Adipose tissue (tissue), 3 donors: ENCODE measurements at places on chromosomes 13 and 19. TPM values are rescaled to one million over a fixed set of nuclear protein-coding genes. Genes with fewer than 3 reads are reported as not detected.

The TJP3 gene
- polyA plus RNA-seq: 0.45 TPM

The ATG4D gene
- polyA plus RNA-seq: 12.0 TPM

The OR10H1 gene
- not detected for polyA plus RNA-seq

The TUBA3C gene
- not detected for polyA plus RNA-seq

The GGN gene
- 0.77 TPM for polyA plus RNA-seq

The CRB3 gene
- polyA plus RNA-seq: 0.67 TPM

The KLHL1 gene
- not detected for polyA plus RNA-seq

The LTBP4 gene
- 125 TPM for polyA plus RNA-seq
